ENCODE measurements at places on chromosomes 7 and 10. TPM values are rescaled to one million over a fixed set of nuclear protein-coding genes. Genes with fewer than 3 reads are reported as not detected.
A peak's percentile ranks its signal among the peaks of the same experiment; 100 is the strongest.

GRCh38 chr7:46059308-46060020 lies 138.4 kb upstream of the IGFBP3 start:
- no peak overlapping the region for H3K4me3 ChIP-seq
- H3K4me1 ChIP-seq = no peaks in the 10 kb centered on the region
- no peak for DNase-seq
- H3K27ac ChIP-seq = no peak overlapping the region
- H3K36me3 ChIP-seq = no peaks in the 10 kb centered on the region

Gene ZNF735
- total RNA-seq = not detected

Gene AMPH
- not detected for total RNA-seq

DNA sequence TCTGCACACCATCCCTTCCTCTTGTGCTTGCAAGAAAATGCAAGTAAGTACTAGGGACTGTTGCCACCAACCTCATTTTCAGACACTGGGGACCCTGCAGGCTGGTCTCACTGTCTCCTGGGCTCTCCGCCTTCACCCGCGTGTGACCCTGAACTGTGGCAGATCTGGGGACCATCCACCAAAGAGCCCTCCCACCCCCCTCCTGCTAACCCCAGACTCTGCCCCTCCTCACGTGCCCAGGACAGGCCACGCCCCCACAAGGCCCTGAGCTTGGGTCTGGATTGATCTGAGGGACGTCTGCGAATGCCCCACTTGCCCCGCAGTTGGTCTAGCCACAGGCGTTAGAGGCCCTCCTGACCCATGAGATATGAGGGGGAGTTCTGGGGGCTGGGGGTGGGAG lies 8.1 kb downstream of the CNPY1 start:
- no peak overlapping the region for H3K4me3 ChIP-seq
- no peaks in the 10 kb centered on the region for H3K36me3 ChIP-seq
- peaks cover 3% of the 10 kb centered on the region for H3K4me1 ChIP-seq
- peaks cover 43% of the 10 kb centered on the region for H3K27me3 ChIP-seq
- no peak overlapping the region for H3K27ac ChIP-seq

- H3K4me3 ChIP-seq = no peak overlapping the region
- H3K36me3 ChIP-seq = no peaks in the 10 kb centered on the region
- no peaks in the 10 kb centered on the region for H3K27me3 ChIP-seq
- no peak overlapping the region for H3K27ac ChIP-seq
Observed at GRCh38 chr7:117755136-117755535, 118.1 kb downstream of the CTTNBP2 start.

DNA sequence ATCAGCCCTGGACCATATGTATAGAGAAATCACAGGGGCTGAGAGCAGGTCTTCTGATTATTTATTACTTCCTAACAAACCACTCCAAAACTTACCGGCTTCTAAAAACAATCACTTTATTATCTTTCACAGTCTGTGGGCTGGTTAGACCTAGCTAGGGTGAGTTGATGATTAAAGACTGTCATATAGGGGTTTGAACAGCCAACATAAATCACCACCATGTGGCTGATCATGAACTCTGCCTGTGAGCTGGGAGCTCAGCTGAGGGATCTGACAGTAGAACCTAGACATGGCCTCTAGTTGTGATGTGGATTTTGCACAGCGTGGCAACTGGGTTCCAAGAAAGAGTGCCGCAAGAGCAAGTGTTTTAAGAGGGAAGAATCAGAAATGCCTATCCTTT lies 305.4 kb downstream of the CSTF2T start:
- no peaks in the 10 kb centered on the region for H3K4me1 ChIP-seq
- H3K27me3 ChIP-seq = no peaks in the 10 kb centered on the region
- DNase-seq = no peak
- no peak overlapping the region for H3K4me3 ChIP-seq

Gene OR9A2
- total RNA-seq = not detected

GRCh38 chr7:6386779-6387178 lies 61.0 kb downstream of the DAGLB start:
- peak overlapping the region; percentile 67 for H3K27ac ChIP-seq
- no peaks in the 10 kb centered on the region for H3K27me3 ChIP-seq
- H3K4me3 ChIP-seq = no peak overlapping the region
- peaks cover 25% of the 10 kb centered on the region for H3K36me3 ChIP-seq
- DNase-seq = no peak
- H3K4me1 ChIP-seq = peaks cover 47% of the 10 kb centered on the region

- H3K27ac ChIP-seq = no peak overlapping the region
- H3K27me3 ChIP-seq = no peaks in the 10 kb centered on the region
- no peaks in the 10 kb centered on the region for H3K36me3 ChIP-seq
- no peak for DNase-seq
- no peak overlapping the region for H3K4me3 ChIP-seq
Observed at GRCh38 chr10:132355754-132356153, 23.8 kb downstream of the LRRC27 start.

Gene GLRX3
- total RNA-seq = 89.7 TPM

Gene LRRN3
- total RNA-seq = 154 TPM

GRCh38 chr7:22934473-22935065 lies 79.4 kb downstream of the HYCC1 start:
- no peak for DNase-seq

Gene ADAP1
- 30.8 TPM for total RNA-seq

Gene AGMO
- total RNA-seq = not detected

DNA sequence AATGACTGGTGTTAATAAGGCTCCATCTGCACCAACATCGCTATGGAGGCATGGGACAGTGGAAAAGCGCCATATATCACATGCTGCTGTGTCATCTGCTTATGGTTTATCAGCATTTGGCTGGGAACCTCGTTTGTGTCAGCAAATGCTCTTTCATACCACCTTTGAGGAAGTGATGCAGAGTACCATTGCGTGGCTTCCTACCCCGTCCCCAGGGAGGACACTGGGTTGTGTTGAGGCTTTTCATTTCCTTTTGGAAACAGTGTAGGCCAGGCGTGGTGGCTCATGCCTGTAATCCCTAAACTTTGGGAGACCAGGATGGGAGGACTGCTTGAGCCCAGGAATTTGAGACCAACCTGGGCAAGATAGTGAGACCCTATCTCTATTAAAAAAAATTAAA lies 6.8 kb downstream of the TACR2 start:
- H3K27ac ChIP-seq = no peak overlapping the region
- H3K4me1 ChIP-seq = peaks cover 18% of the 10 kb centered on the region
- no peak for DNase-seq
- H3K4me3 ChIP-seq = no peak overlapping the region
- no peaks in the 10 kb centered on the region for H3K27me3 ChIP-seq
- H3K36me3 ChIP-seq = no peaks in the 10 kb centered on the region

GRCh38 chr10:86329896-86330680 lies 36.5 kb downstream of the GRID1 start:
- no peak for DNase-seq
- H3K4me1 ChIP-seq = no peaks in the 10 kb centered on the region
- peaks cover 20% of the 10 kb centered on the region for H3K27me3 ChIP-seq
- H3K4me3 ChIP-seq = no peak overlapping the region
- no peaks in the 10 kb centered on the region for H3K36me3 ChIP-seq

Gene GDI2
- 196 TPM for total RNA-seq

Data from activated CD8-positive, alpha-beta memory T cell treated with anti-CD3 and anti-CD28 coated beads, Interleukin-2, amount 10 ng/mL, durations not matched to agents 7 days and 5 days (primary cell).